GM23338 (cell line): ENCODE measurements at places on chromosomes 7 and 10. TPM values are rescaled to one million over a fixed set of nuclear protein-coding genes. Genes with fewer than 3 reads are reported as not detected.

The PLAU gene
- total RNA-seq: 13.3 and 14.5 TPM in 2 replicates

DNA sequence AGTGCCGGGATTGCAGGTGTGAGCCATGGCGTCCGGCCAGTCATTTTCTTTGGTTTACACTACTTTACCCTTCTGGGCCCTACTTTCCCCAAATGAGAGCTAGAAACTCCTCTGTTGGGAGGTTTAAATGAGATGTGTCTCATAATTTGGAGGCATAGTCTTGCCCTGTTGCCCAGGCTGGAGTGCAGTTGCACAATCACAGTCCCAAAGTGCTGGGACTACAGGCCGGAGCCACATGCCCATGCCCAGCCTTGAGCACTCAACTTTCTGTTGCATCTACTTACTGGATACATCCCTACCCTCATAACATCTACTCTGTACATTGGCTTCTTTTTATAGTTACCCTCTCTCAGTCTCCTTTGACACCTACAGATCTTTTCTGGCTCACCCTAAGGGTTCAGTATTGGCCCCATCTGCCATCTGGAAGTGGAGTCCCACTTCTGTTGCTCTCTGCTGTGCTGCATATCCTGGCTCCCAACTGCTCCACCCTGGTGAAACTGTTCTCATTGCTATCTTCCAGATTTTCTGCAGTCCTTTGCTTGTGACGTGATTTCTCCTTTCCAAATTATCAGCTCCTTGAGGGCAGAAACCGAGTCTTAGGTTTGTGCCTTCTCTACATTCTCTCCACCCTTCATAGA is 8.4 kb downstream of the EIF4H start:
- no peak overlapping the region for H3K4me3 ChIP-seq
- H3K36me3 ChIP-seq: peaks cover 3% of the 10 kb centered on the region; the same call in 1 of the 2 replicates
- peaks cover 38% of the 10 kb centered on the region for H3K4me1 ChIP-seq
- DNase-seq: no peak
- peak overlapping the region; percentile 51 for H3K27ac ChIP-seq

- H3K27ac ChIP-seq: no peak overlapping the region
- H3K27me3 ChIP-seq: no peaks in the 10 kb centered on the region
- no peaks in the 10 kb centered on the region for H3K36me3 ChIP-seq
- DNase-seq: no peak
- no peaks in the 10 kb centered on the region for H3K4me1 ChIP-seq
- no peak overlapping the region for H3K4me3 ChIP-seq
Measured at GRCh38 chr10:84634636-84635035, 306.2 kb downstream of the CCSER2 start.

GRCh38 chr10:61939902-61940301 is 38.4 kb downstream of the ARID5B start:
- no peak for DNase-seq
- no peak overlapping the region for H3K4me3 ChIP-seq
- no peaks in the 10 kb centered on the region for H3K4me1 ChIP-seq
- no peaks in the 10 kb centered on the region for H3K36me3 ChIP-seq
- no peak overlapping the region for H3K27ac ChIP-seq

GRCh38 chr10:124066781-124067714 is 26.4 kb downstream of the CHST15 start:
- no peaks in the 10 kb centered on the region for H3K36me3 ChIP-seq
- peak; percentile 82 for DNase-seq
- H3K27me3 ChIP-seq: no peaks in the 10 kb centered on the region
- no peak overlapping the region for H3K4me3 ChIP-seq
- H3K4me1 ChIP-seq: peaks cover 38% of the 10 kb centered on the region

- H3K27ac ChIP-seq: no peak overlapping the region
- peaks cover 5% of the 10 kb centered on the region; the same call in 1 of the 2 replicates for H3K36me3 ChIP-seq
- DNase-seq: no peak
Measured at GRCh38 chr10:95404462-95404858, 113.7 kb upstream of the PDLIM1 start.

The ST8SIA6 gene
- 2.3 TPM in 2 replicates for total RNA-seq

GRCh38 chr7:115363916-115364315 is 442.0 kb downstream of the MDFIC start:
- H3K27me3 ChIP-seq: no peaks in the 10 kb centered on the region
- no peak for DNase-seq
- no peak overlapping the region for H3K4me3 ChIP-seq
- H3K4me1 ChIP-seq: no peaks in the 10 kb centered on the region
- H3K27ac ChIP-seq: no peak overlapping the region

DNA sequence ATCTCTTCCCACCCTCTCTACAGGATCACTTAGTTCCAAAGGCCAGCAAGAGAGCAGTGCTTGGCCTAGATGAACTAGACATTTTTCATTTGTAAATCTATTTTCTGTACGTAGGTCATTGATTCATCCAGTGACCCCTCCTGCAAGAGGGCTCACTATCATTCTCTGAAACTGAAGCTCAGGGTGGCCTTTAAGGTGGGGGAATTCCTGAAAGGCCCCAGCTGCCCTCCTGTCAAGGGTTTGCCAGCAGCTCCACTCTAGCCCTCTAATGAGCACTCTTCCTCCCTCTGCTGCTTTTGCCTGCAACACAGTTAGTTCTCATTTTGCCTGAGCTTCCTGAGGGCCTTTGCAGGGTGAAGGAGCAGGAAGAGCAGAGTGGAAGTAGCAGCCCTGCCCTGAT is 41.2 kb downstream of the LRRC18 start:
- no peaks in the 10 kb centered on the region for H3K4me1 ChIP-seq
- DNase-seq: no peak
- no peak overlapping the region for H3K27ac ChIP-seq
- H3K36me3 ChIP-seq: no peaks in the 10 kb centered on the region

DNA sequence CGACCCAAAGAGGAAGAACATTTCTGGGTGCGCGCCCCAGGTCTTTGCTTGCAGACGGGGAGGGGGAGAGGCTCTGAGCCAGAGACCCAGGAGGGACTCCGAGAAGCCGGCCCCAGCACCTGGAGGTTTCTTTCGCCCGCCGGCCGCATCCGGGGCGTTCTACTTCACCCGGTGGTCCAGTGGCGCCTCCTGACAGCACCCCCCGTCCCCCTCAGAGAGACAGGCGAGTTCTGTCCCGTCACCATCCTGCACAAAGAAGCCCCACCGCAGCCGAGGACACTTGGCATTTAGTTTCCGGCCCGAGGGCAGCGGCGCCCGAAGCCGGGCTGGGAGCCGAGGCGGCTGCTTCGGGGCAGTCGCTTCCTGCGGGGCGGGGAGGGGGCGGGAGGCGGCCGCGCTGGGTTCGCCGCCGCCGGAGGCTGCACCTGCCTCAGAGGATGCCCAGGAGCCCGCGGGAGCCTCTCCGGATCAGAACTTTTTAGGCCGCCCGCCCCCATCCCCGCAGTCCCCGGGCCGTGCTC is at the start of gene TMEM178B:
Gene TMEM178B, plus strand, starts transcription at position 424 of the 521 bp plus-strand sequence.
- peak within 1 kb of the TSS; percentile 90 for H3K4me3 ChIP-seq
- H3K27ac ChIP-seq: no peak within 1 kb of the TSS
- peak; percentile 68 for DNase-seq
- peaks cover 35% of the 10 kb centered on the region for H3K4me1 ChIP-seq
- H3K27me3 ChIP-seq: peaks cover 37% of the 10 kb centered on the region
- no peaks in the 10 kb centered on the region for H3K36me3 ChIP-seq

GRCh38 chr10:80323311-80323710 is 33.2 kb downstream of the DYDC1 start:
- no peak overlapping the region for H3K27ac ChIP-seq
- no peaks in the 10 kb centered on the region for H3K27me3 ChIP-seq
- H3K4me1 ChIP-seq: peaks cover 8% of the 10 kb centered on the region
- H3K4me3 ChIP-seq: no peak overlapping the region

GRCh38 chr10:73641328-73642060 is at the start of gene MYOZ1:
MYOZ1 (minus strand) TSS chr10:73641474; CDS start chr10:73640017, 1,457 bp downstream.
- peaks cover 5% of the 10 kb centered on the region for H3K4me1 ChIP-seq
- no peaks in the 10 kb centered on the region for H3K27me3 ChIP-seq
- no peaks in the 10 kb centered on the region for H3K36me3 ChIP-seq
- no peak within 1 kb of the TSS for H3K27ac ChIP-seq
- DNase-seq: peak; percentile 18

GRCh38 chr7:70212281-70212680 is 614.0 kb downstream of the AUTS2 start:
- H3K27me3 ChIP-seq: no peaks in the 10 kb centered on the region
- H3K27ac ChIP-seq: no peak overlapping the region
- DNase-seq: no peak
- no peaks in the 10 kb centered on the region for H3K4me1 ChIP-seq

The ADAMTS14 gene
- 2.1 and 2.9 TPM in 2 replicates for total RNA-seq

DNA sequence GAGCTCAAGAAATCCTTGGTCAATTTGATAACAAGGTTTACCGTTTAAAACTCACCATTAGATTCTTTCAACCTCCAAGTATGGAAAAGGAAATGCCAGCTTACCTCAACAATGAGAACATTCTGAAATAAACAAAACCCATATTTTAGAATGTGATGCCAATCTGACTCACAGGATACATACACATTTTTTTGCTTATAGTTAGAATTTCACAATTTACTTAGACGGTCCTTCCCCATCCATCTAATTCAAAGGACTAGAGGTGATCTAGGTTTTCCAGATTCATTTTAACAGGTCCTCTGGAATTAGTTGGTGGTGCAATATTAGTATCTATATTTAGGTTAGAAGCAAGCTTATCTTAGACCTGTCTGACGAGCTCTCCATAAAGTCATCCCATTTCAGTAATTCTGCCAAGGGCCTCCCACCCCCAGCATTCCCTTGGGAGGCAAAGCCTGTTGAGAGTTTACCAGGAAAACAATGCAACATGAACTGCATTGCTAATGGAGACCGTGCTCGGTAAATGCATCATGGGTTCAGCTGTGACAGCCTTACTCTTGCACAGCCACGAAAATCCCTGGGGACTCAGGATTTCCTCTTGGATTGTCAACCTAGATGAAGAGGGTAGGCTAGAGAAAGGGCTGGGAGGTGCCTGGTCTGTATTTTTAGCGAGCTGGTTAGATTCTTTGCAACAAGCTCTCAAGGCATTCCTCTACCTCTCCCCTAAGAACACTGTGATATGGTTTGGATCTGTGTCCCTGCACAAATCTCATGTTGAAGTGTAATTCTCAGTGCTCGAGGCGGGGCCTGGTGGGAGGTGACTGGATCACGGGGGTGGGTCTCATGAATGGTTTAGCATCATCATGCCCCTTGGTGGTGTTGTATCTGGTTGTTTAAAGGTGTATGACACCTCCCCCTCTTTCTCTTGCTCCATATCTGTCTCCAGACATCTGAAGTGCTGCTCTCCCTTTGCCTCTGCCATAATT is 93.8 kb downstream of the PRTFDC1 start:
- H3K27ac ChIP-seq: no peak overlapping the region
- H3K4me3 ChIP-seq: no peak overlapping the region
- no peaks in the 10 kb centered on the region for H3K27me3 ChIP-seq
- H3K4me1 ChIP-seq: peaks cover 18% of the 10 kb centered on the region
- DNase-seq: peak; percentile 37

The MEOX2 gene
- 1.2 and 2.1 TPM in 2 replicates for total RNA-seq

DNA sequence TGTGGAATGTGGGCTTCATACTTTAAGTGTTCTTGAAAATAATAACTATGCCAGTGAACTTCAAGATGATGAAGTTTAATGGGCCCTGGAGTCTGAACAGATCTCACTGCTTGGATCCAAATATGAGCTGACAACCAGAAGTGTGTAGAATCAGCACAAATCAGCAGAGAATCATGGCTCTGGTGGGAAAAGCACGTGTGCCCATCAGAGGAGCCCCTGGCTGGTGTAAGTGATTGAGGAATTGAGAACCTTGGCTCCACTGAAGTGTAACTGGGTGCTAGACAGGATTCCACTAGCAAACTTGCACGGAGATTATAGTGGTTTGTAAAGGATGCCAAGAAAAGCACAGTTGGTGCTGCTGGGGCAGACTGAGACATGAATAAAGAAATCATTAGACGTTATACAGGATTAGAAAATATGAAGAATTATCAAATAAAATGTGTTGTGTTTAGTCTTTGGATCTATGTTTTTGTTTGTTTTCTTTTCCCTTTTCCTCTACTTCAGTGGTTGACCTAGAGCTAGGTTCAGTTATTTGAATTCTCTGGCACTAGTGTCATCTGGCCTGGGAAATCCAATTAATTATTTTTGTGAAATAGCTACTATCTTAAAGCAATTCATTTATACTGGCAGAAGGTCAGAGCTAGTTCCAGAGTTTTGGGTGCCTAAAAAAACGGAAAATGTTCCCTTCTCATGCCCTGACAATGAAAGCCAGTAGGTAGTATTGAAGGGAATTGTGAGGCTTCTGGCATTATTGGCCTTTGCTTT is 175.7 kb upstream of the MEOX2 start:
- no peak overlapping the region for H3K4me3 ChIP-seq
- no peak overlapping the region for H3K27ac ChIP-seq
- no peaks in the 10 kb centered on the region for H3K27me3 ChIP-seq

GRCh38 chr10:86840498-86840897 is 84.1 kb downstream of the BMPR1A start:
- no peaks in the 10 kb centered on the region for H3K27me3 ChIP-seq
- 0 out of 2 replicates have a peak overlapping the region, but pooled peaks have one; percentile 4 for H3K27ac ChIP-seq
- H3K4me1 ChIP-seq: peaks cover 53% of the 10 kb centered on the region
- H3K36me3 ChIP-seq: peaks cover 4% of the 10 kb centered on the region; the same call in 1 of the 2 replicates
- H3K4me3 ChIP-seq: no peak overlapping the region

- DNase-seq: no peak
- no peak overlapping the region for H3K27ac ChIP-seq
- no peak overlapping the region for H3K4me3 ChIP-seq
- H3K36me3 ChIP-seq: no peaks in the 10 kb centered on the region
Measured at GRCh38 chr10:93378997-93379730, 103.0 kb downstream of the MYOF start.

DNA sequence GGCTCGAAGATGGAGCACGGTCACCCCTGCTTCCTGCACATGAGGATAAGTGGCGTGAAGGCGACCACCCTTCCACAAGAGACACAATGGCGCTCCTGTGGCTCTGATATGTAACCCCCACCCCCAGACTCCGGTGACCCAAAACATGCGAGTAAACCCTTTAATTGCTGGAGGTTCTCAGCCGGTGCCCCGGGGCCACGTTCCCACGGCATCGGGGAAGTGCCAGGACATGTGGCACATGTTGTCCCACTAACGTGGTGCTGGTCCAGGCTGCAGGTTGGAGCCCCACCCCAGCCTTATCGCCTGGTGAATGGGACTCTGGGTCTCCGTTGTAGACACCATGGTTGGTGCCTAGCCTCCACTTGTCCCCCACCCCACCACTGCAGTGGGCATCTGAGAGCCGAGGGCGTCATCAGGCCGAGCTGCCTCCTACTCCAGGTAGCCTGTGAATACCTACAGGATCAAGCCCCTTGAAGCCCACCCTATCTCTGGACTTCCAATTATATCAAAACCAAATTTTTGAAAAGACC is 132.8 kb downstream of the PRKAG2 start:
- DNase-seq: no peak
- H3K27ac ChIP-seq: no peak overlapping the region
- H3K27me3 ChIP-seq: no peaks in the 10 kb centered on the region
- H3K4me1 ChIP-seq: no peaks in the 10 kb centered on the region
